ENCODE measurements at places on chromosomes 1 and 21.

DNA sequence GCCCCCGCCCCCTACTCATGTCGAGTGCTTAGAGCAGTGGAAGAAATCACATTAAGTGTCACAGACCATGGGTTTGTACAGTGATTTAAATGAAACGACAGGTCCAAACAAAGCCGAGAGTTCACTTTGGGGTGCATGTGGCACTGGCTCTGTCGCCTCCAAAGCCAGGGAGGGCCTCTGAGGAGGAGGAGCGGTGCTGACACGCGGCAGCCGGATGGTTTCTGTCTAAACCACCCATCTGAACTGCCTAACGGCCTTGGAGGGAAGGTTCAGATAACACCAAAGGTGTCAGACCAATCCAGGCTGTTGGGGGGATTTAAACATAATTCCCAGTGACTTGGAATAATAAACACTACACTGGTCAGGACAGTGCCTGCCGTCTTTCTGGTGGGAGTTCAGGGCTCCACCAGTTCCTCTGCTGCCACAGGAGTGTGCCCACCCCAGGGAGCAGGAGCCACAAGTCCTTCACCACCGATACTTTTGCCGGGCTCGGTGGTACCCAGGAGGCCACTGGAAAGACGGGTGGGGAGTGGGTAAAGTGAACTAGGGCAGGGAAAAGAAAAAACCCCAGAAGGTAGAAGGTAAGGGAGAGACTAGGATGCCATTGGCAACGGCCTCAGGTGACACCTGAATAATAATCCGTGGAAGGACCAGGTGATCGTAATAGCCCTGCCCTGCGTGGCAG, 78.2 kb downstream of the SLC66A1 start:
- no peak for DNase-seq

GRCh38 chr1:244276646-244277045, 175.1 kb downstream of the ADSS2 start:
- DNase-seq: no peak

DNA sequence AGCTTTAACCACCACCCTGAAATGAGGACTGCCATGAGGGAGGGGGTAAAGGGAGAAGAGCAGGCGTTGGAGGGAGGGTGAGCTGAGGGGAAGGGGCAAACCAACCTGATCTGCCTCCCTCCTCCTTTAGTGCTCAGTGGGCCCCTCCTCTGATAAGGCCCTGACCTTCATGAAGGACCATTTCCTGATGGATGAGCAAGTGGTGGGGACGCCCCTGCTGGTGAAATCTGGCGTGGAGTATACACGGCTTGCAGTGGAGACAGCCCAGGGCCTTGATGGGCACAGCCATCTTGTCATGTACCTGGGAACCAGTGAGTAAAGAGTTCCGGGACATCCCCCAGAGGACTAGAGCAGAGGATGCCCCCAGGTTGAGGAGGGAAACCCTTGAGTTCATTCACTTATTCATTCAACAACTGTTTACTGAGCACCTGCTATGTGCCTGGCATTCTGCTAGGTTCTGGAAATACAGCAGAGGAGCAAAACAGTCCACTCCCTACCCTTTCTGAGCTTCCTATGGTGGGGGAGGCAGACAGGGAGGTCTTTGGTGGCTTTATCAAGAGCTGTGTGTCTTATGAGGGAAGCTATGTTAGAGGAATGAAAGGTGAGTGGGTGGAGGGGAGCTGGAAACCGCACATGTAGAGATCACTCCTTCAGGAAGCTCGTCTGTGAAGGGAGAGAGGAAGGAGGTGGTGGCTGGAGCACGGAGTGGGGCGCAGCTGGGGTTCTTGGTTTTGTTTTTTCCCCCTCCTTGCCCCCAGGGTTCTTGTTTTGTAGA, 19.5 kb downstream of the SEMA4A start:
- DNase-seq: no peak

DNA sequence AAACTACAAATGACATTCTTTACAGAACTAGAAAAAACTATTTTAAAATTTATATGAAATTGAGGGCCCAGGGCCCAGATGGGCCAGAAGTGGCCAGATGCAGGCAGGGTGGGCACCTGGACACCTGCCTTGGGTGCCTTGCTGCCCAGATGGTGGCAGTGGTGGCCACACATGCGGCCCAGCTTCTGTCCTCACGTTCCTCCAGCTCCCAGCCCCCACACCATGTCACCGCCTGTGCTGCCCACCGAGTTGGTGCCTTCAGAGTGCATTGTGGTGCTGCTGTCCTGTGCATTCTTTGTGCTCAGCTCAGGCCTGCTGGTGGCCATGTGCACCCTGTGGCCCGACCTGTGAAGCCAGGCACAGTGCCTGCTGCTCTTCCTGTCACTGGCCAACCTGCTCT, 216.8 kb upstream of the CXADR start:
- no peak for DNase-seq

GRCh38 chr1:220315070-220315839, 43.0 kb upstream of the RAB3GAP2 start:
- no peak for DNase-seq
